ENCODE measurements at places on chromosomes 7 and 10.

DNA sequence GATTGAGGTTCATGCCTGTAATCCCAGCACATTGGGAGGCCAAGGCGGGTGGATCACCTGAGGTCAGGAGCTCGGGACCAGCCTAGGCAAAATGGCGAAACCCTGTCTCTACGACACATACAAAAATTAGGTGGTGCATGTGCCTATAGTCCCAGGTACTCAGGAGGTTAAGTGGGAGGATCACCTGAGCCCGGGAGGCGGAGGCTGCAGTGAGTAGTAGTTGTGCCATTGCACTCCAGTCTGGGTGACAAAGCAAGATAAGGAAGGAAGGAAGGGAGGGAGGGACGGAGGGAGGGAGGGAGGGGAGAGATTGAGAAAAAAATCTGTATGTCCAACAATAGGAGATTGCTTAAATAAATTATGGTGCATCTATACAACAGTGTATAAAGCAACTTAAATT lies 13.2 kb downstream of the TLL2 start:
- DNase-seq: no peak

- DNase-seq: no peak
These were observed 1065.7 kb downstream of the DNAJB9 start for GRCh38 chr7:109635374-109635773.

- no peak for DNase-seq
These were observed 21.1 kb upstream of the FAM13C start for GRCh38 chr10:59383436-59383835.

GRCh38 chr10:77310288-77310840 lies 327.2 kb downstream of the KCNMA1 start:
- no peak for DNase-seq

GRCh38 chr7:11648101-11648500 lies 183.9 kb downstream of the THSD7A start:
- DNase-seq: no peak

DNA sequence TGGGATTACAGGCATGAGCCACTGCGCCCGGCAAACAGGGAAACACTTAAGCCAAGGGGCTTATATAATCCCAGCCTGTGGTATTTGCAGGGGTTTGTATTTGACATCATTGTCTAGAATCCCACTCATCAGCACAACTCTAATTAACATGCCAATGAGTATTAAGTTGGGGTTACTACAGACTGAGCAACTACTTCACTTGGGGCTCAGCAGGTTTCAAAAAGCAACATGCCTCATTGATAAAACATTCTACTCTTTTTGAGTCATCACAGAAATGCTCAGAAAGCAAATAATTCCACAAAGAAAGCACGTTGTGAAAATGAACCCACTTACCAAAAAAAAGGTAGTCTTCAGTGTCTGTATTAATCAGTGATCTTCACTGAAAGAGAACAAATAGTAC lies 236.9 kb upstream of the CELF2 start:
- no peak for DNase-seq

DNA sequence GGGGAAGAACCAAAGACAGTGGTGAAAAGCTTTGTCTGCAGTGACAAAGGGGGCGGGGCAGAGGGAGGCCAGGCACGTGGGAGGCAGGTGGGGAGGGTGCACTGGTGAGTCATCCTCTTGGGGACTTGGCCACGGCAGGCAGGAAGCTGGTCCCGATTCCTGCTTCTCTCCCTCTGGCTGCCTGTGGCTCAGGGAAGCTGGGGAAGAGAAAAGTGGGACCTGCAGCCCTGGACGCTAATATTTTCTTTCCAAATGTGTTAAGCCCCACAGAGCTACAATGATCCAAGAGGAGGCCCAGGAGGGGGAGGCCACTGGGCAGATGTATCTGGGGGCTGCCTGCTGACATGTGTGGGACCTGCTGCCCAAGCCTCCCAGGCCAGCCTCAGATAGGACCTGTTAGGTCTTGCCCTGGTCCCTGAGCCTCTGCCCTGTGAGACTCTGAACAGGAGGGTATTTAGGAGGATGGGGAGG lies 231.8 kb downstream of the KCNMA1 start:
- peak; percentile 90 for DNase-seq
